EH (cell line): ENCODE measurements at places on chromosomes 1 and 21.

DNA sequence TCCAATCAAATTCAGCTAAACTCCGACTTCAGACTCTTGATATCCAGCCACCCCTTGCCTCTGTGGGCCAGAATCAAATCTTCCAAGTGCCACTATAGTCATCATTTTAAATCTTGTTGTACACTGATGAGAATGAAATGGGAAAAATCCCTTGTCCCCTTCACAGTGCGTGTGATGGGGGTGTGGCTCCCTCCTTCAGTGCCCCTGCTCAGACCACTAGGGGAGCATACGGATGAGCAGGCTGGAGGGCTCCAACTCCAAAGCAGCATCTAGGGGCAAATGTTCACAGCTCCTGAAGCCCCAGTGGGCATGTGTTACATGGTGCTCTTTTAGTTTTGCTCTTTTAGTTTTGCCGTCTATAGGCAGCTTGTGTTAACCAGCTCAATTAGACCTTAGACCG is 35.4 kb upstream of the HSD3B1 start:
- no peak for DNase-seq

DNA sequence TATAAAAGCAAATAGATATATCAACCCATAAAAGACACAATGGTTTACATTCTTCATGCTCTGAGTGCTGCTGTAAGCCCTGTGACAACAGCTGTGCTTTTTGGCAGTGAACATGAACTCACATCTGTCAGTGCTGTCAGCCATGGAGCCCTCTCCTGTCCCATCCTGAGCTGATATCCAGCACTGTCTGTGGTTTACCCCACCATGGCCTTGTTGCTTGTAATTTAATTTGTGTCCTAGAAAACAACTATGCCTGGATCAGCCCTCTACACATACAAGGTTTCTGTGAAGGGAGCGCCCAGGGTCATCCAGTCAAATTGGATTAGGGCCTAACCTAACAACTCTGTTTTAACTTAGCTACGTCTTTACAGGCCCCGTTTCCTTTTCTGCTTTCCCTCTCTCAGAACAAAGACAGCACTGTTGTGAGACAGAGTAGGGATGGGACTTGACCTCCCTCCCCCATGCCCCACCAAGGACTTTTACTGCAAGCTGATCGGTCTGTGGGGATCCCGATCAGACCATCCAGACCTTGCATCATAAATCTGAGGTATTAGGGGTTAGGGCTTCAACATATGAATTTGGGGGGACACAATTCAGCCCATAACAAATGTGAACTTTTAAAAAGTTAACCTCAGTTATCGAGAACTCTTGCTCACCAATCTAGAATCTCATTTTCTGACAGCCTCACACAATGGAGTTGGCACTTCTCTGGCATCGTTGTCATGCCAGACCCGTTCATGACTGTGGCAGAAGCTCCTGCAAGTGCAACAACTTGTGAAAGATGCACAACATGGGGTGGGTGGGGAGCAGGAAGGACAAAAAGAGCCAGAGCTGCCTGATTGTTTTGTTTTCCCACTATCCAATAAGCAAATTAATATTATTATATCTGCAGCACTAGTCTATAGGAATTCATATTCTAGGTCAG is 16.4 kb upstream of the SLC44A3 start:
- DNase-seq: no peak

DNA sequence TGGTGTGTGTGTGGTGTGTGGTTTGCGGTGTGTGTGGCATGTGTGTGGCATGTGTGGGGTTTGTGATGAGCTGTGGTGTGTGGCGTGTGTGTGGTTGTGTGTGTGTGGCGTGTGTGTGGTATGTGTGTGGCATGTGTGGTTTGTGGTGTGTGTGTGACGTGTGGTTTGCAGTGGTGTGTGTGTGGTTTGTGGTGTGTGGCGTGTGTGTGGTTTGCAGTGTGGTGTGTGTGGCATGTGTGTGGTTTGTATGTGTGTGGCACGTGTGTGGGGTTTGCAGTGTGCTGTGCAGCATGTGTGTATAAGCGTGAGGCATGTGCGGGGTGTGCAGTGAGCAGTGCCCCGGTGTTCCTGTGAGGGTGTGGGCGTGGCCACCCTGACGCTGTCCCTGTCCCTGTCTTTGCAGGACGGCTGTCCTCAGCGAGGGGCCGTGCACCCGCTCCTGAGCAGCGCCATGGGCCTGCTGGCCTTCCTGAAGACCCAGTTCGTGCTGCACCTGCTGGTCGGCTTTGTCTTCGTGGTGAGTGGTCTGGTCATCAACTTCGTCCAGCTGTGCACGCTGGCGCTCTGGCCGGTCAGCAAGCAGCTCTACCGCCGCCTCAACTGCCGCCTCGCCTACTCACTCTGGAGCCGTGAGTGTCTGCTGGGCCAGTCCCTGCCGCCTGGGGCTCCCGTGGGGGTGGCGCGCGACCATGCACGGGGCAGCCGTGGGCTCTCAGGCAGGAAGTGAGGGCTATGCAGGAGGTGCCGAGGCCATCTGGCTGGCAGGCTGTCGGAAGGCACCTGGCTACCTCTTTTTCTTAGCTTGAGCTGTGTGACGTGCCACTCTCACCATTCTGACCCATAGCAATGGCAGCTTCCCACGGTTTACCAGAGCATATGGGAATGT is 52.6 kb upstream of the TRAPPC10 start:
- DNase-seq: no peak

- DNase-seq: peak; percentile 40
Measured at GRCh38 chr1:3477241-3477995, 23.0 kb downstream of the ARHGEF16 start.

DNA sequence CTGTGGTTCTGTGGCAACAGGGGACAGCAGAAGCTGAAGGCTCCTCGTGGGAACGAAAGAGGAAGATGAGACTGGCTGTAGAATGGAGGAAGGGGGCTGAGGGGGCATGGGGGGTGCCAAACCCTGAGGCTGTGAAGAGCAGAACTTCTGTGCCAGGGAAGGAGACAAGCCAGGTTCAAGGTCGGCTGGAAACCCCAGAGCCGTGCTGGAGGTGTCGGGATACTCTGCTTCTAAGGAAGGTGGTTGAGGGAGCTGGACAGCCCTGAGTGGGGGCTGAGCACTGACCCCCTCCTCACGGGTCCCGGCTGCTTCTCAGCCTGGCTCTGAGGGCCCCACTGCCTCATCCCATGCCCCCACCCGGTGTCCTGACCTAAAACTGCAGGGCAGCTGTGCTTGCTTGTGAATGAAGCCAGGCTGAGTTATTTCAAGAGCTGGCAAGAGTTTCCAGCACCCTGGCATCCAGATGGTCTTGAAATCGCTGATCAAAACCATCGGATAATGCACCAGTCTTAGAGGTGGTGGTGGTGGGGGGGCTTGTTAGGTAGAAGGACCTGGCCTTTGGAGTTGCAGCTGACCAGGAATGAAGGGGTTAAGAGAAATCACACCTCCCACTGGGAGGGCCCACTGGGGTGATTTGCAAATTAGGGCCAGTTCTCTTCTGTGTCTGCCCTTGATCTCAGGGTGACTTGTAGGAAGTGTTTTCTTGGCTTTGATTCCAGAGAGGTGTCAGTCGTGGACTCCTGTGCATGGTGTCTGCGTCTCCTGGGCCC is 218.9 kb upstream of the C1orf174 start:
- no peak for DNase-seq

GRCh38 chr1:67368046-67368514 is 60.4 kb downstream of the IL12RB2 start:
- DNase-seq: no peak
